Activated CD8-positive, alpha-beta memory T cell treated with anti-CD3 and anti-CD28 coated beads for 1 hour (primary cell): ENCODE measurements at places on chromosomes 13 and 19.

DNA sequence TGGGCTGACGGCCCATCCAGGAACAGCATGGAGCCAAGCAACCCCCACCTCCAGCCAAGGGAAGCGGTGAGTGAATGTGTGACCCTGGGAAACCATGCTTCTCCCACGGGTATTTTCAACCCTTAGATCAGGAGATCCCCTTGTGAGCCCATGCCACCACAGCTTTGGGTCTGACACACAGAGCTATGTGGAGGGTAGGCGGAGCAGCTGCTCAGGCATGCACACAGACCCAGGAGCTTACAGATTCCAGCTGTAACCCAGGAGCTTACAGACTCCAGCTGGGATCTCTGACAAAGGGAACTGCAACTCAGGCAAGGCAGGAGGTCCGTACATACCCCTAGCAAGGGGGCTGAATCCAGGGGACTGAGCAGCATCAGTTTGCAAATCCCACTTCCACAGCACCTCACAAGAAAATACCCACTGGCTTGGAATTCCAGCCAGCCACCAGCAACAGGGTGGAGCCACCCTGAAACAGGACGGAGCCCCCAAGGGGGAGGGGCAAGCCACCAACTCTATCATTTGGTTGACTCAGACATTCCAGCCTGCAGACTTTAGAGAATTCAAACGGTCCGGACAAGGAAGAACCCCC is 40.8 kb upstream of the RFXAP start:
- DNase-seq: no peak

DNA sequence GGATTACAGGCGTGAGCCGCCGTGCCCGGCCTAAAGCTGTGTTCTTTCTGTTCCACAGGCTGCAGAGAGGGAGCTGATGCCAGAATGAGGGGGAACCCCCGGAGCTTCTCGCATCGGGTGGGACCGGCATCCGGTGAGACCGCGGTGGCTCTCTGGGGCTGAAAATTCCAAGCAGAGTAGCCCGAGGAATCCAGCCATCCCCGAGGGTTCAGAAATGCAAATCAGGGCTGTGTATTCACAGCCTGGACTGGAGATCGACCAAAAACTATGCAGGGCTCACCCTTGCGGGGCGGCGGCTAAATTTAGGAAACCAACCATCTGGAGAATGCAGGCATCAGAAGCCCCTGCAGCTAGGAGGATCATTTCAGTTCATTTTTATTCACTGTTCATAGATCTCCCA is 99.2 kb downstream of the GNG7 start:
- no peak for DNase-seq

DNA sequence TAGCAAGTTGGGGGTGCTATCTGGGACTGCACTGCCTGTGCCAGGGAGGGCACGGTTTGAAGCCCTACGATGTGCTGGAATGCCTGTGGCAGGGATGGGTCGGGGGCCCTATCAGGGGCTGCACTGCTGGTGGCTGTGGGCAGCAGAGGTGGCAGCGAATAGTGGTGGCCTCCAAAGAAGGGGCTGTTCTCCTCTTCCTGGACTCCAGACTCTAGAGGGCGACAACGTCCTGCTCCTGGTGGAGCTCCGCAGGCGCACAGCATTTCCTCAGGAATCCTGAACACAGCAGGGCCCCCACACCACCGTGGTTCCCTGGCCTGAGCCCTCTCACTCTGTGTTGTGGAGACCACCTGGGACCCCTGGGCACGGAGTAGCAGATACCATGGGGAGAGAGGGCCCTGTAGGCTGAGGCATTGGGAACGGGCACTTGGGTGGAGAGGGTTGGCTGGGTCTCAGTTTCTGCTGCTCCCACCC is 145.6 kb downstream of the TNFRSF19 start:
- DNase-seq: no peak

DNA sequence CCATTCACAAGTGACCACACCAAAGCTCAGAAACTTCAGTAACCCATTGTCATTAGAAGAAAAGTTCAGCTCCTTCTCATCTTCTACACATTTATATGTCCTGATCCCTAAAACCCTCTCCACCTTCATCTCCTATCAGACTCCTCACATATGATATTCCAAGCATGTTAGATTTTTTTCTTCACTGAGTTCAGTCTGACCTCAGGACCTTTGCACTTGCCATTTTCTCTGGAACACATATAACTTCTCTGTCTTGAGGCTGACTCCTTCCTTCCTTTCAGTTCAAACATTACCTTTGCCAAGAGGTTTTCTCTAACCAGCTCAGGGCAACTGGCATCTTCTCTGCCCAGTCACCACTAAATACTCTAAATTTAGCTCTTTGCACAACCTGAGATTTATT is 54.1 kb downstream of the C13orf42 start:
- no peak for DNase-seq

DNA sequence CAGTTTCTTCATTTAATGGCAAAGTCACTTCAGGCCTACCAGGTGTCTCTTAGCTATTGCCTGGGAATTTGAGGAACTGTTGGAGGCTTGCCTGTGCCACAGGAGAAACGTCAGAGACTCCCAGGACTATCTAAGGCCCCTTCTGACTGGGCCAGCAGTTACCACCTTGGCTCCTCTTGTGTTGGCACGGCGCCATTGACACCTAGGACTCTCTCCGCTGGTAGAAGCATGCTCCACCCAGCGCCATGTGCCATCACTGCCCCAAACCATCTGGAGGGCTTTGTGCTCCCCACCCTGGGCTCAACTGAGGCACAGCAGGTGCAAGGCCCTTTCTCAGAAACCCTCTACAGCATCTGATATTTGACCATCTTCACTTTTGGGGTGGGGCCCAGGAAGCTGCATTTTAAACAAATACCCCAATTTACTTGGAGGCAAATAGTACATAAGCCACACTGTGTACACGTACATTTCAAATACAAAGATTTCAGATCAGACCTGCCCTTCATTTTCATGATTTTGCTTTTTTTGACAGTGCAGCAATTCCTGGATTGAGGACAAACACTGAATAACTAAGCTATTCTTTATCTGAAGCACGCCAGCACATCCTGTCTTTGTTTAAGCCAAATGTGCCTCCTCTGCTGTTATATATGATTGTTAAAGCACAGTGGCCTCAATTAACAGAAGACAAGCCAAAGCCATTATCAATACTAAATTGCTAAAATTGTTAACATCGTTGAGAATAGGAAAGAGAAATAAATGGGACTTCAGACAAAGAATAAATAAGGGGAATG is 59.9 kb upstream of the TPP2 start:
- no peak for DNase-seq

DNA sequence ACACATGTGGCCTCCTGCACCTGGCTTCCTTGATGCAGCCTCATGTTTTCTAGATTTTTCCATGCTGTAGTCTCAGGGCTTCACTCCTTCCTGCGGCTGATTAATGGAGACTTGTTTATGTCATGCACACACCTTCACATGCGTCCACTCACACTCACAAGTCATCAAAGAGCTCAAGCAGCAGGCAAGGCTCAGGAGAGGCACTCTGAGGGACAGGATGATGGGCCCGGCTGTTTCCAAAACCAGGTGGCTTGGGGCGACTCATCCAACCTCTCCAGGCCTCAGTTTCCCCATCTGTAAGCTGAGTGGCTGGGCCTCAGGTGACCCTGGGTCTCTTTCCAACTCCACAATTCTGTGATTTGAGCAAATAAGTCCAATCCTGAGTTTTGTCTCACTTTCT is 36.9 kb downstream of the RASA3 start:
- DNase-seq: no peak

GRCh38 chr13:110211735-110212134 is 95.2 kb downstream of the COL4A1 start:
- no peak for DNase-seq

DNA sequence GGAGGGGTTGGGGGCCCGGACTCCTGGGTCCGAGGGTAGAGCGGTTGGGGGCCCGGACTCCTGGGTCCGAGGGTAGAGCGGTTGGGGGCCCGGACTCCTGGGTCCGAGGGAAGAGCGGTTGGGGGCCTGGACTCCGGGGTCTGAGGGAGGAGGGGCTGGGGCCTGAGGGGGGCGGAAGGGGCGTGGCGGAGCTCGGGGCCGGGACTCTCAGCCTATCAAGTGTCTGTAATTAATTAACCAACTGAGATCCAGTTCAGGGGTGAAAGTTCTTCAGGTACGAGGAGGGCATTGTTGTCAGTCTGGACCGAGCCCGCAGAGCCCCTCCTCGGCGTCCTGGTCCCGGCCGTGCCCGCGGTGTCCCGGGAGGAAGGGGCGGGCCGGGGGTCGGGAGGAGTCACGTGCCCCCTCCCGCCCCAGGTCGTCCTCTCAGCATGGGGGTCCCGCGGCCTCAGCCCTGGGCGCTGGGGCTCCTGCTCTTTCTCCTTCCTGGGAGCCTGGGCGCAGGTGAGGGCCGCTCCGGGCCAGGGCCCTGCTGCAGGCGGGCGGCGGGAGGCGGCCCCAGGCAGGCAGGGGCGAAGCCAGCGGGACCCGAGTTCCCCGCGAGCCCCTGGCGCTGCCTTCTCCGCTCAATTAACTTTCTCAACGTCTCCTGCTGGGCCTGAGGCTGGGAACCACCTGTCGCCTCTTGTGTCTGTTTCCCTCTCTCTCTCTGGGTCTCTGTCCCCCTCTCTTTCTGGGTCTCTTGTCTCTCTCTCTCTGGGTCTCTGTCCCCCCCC is 697 bp downstream of the FCGRT start:
- DNase-seq: no peak

DNA sequence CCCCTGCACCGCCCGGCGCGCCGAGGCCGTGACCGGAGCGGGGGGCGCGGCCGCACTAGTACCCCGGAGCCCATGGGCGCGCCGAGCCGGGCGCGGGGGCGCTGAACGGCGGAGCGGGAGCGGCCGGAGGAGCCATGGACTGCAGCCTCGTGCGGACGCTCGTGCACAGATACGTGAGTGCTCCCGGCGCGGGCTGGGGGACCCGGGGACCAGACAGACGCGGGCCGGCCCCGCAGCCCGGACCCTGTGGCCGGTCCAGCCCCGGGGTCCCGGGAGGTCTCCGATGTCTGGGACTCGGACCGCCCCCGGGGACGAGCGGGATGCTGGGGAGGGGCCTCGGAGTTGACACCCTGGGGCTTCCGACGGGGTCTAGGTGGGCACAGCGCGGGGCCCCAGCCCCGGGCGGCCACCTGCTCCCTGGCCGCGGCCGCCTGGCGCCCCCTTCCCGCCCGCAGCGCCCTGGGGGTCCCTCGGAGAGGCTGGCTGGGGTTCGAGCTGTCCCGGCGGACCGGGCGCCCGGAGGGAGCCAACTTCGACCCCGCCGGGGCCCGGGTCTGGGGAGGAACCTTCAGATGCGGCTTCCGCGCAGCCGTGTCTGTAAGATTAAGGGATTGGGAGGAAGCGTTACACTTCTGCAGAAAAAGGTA is 568 bp downstream of the ATP11A start:
- no peak for DNase-seq

GRCh38 chr19:40424637-40425449 is 949 bp downstream of the SERTAD1 start:
- DNase-seq: no peak
